Fibroblast of skin of scalp (primary cell): ENCODE measurements at places on chromosomes 11 and 22.
A peak's percentile ranks its signal among the peaks of the same experiment; 100 is the strongest.

GRCh38 chr22:45006964-45007390 is 2.8 kb downstream of the PHF21B start:
- no peak for DNase-seq

DNA sequence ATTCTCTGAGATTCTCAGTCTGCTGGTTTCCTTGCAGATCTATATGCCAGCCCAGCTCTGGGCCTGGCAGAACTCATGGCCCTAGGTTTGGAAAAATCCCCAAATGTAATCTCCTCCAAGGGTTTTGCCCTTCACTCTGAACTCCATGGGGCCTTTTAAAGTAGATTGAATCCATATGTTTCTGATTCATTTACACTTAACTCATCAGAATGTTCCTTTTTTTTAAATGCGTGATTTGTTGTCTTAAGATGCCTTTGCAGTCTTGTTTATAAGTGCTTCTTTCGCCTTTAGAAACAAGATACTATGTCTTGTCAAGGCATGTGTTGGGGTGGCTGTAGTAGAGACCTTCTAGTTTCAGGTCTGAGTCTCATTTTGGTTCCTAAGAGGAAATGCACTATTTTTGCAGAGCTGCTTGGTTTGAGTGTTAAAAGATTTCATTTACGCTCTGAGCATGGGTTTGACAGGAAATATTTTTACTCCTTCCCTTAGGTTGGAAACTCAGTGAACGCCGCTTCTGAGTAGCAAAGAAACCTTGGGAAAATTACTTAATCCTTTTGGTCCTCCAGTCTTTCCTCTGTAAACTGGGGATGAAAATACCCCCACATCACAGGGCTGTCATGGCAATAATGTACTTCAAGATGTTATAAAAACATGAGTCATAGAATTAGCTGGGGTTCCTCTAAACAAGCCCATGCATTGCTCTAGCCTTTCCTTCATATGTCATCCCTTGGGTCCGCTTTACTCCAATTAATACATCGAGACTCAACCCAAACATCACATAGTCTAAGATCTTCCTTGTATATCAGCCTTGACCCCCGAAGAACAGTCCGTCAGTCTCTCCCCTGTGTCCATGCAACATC is 83.5 kb downstream of the SNX19 start:
- peak; percentile 74 for DNase-seq

DNA sequence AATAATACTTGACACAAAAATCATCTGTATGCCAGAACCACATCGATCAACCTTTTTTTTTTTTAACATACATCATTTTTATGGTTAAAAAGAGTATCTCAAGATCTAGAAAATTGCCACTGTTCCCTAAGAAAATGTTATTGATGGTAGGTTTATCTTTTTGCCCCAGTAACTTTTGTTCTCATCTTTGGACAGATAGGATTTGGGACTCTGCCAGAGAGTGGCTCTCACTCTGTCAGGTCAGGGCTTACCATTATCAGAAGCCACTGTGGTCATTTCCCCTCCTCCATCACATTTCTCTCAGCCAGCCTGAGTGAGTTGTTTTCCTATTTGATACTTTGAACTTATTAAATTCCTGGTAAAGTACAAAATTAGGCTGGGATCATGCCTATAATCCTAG is 47.9 kb upstream of the YWHAH start:
- no peak for DNase-seq

DNA sequence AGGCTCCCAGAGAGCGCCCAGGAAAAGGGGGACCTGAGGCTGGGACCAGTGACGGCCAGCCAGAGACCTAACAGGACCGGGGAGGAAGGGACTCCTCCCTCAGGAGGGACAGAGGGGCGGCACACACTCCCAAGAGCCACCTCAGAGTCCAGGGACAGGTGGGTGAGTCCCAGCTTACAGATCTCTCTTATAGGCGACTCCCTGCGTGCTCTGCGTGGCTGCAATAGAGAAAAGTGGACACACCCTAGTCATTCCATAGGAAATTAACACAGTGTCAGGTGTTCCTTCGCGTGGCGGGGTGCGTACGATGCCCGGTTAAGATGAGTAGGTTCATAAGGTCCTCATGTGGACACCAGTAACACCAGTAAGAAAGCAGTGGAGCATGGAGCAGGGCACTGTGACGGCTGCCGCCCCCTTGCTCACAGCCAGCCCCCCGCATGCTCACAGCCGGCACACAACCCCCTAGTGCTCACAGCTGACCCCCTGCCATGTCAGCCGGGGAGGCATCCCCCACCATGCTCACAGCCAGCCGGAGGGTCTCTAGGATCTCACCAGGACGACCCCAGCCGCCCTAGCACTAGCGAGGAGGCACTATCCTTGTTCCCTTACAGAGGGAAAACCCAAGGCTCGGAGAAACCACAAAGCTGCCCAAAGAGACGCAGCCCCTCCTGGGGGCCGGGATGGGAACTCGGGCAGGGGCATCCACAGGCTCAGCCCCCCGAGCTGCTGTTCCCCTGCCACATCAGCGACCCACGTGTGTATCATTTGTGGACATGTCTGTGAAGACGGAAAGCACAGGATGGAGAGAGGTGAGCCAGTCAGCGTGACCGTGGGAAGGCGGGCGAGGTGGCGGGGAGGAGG is 426.8 kb downstream of the TBC1D22A start:
- no peak for DNase-seq
